ENCODE measurements at places on chromosomes 1 and 21.

DNA sequence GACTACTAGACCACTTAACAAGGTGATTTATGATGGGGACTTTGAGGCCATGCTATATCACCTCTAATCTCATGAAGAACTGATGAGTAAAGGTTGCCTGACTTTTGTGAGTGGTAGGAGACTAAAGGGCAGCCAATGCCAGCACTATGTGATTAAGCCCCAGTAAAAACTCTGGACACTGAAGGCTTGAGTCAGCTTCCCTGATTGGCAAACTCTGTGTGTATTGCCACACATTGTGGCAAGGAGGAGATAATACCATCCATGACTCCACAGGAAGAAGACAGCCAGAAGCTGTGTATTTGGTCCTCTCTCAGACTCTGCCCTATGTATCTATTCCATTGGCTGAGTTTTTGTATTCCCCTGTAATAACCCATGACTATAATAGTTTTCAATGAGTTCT, 413.3 kb upstream of the ZRANB2 start:
- DNase-seq: no peak

DNA sequence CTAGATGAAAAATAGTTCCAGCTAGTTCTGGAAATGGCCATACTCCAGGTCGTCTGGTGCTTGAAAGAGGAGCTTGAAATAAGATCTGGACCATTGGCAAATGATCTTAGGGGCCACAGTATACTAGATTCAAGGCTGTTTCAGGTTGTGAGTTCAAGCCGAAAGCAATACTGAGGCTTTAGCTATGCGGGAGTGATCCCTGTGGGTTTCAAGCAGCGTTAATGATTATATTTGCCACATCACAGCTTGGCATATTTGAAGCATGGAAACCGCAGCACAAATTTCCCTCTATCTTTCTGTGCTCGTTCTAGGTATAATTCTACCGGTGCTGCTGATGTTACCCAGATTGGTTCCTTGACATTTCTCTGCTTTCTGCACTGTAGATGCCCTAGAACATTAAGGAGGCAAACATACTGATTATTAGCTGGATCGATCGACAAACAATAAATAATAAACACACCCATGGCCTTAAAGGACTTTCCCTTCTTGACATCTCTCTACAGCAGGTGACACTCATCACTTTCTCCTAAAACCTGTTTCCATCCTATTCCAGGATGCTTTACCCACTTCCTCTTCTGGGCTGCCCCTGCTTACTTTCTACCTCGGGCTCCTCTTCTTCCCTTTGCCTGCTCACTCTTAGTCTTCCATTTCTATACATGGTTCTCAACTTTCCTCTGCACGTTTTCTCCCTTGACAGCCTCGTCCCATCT, 40.6 kb upstream of the LYST start:
- no peak for DNase-seq

GRCh38 chr1:217274927-217275654, 355.8 kb downstream of the GPATCH2 start:
- no peak for DNase-seq

- no peak for DNase-seq
Observed at GRCh38 chr1:179283992-179284391, 9.6 kb upstream of the SOAT1 start.

GRCh38 chr1:199396456-199396855, 631.1 kb upstream of the NR5A2 start:
- no peak for DNase-seq

DNA sequence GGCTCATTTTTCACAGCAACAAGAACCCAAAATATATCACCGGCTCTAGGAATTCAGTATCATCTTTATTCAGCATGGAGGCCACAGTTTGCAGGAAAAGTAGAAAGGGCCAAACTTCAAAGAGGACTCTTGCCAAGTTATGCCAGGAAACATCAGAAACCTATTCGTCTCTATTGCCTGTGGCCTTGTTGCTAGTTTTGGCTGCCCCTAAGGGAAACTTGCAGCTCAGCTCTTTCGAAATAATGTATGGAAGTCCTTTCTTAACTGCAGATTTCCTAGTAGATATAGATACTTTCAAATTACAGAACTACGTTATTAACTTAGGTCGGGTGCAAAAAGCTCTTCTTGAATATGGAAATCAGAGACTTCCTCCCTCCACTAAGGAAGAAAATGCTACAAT, 4.2 kb upstream of the NENF start:
- DNase-seq: no peak

DNA sequence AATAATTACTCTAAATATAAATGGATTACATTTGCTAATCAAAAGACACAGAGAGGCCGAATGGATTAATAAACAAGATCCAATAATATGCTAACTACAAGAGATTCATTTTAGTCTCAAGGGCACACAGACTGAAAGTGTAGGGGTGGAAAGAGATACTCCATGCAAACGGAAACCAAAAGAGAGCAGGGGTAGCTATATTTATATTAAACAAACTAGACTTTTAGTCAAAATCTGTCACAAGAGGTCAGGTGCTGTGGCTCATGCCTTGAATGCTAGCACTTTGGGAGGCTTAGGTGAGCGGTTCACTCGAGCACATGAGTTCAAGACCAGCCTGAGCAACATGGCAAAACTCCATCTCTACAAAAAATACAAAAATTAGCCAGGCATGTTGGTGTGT, 33.6 kb upstream of the DISP1 start:
- no peak for DNase-seq

GRCh38 chr1:214581785-214582184, 21.2 kb upstream of the CENPF start:
- no peak for DNase-seq

DNA sequence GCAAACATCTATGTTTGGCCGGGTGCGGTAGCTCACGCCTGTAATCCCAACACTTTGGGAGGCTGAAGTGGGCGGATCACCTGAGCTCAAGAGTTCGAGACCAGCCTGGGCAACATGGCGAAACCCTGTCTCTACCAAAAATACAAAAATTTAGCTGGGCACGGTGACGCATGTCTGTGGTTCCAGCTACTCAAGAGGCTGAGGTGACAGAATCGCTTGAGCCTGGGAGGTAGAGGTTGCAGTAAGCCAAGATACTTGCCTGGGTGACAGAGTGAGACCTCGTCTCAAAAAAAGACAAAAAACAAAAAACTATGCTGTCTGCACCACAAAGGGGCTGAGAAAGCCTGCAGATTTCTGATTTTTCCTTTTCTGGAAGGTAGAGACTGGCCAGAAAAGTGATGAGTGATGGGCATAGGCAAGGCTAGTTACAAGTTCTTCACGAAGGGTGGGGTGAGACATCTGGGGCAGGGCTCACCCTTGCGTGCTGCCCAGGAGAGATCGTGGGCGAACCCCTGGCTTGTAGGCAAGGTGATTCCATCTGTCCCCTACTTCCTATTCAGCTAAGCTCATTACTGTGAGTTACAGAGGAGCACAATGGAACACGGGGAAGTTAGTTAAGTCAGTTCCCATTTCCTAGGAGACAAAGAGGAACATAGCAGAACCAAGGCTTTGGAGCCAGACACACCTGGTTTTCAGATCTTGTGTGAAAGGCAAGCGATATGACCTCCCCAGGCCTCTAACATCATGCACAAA, 3.2 kb downstream of the SLC2A1 start:
- DNase-seq: no peak

GRCh38 chr1:84410328-84411095, 12.2 kb downstream of the DNASE2B start:
- DNase-seq: no peak

GRCh38 chr1:33692206-33693188, 171.4 kb upstream of the HMGB4 start:
- DNase-seq: no peak

- DNase-seq: no peak
Observed at GRCh38 chr1:63269571-63269970, 52.8 kb upstream of the FOXD3 start.

Measured in NCI-H1694 (cell line).